ENCODE measurements at places on chromosomes 3 and 15.

DNA sequence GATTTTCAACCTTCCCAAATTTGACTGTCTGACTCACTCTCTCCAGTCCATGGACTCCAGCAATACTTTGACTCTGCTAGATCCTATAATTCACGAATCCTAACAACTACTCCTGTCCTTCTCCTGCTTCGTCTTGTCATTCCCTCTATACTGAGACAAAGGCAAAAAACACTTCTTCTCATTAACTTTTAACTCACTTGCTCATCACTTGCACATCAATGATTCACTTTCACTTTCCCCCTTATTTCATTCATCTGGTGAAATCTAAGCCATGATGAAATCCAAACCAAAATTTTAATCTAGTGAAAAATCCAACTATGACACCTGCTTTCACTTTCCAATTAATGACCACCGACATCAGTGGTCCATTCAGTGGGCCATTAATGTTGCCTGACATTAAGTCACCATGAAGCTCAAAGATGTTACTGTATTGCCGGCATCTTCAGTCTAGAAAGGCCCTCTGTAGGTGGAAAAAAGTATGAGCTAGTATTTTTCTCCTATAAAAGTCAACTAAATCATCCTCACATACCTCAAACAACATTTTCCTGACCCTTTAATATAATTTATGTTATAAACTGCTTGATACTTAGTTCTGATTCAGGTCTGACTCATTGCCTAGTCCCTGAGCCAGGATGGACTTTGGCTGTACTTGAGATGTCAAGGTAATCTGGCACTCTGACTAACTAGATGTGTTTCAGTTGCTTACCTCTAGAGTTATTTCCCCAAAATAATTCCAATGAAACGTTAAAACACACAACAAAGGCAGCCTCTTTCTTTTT lies 158.6 kb downstream of the CNTN6 start:
- no peak for DNase-seq

GRCh38 chr3:84825817-84826216 lies 133.0 kb upstream of the CADM2 start:
- no peak for DNase-seq

GRCh38 chr3:3636815-3637214 lies 162.4 kb upstream of the LRRN1 start:
- no peak for DNase-seq

DNA sequence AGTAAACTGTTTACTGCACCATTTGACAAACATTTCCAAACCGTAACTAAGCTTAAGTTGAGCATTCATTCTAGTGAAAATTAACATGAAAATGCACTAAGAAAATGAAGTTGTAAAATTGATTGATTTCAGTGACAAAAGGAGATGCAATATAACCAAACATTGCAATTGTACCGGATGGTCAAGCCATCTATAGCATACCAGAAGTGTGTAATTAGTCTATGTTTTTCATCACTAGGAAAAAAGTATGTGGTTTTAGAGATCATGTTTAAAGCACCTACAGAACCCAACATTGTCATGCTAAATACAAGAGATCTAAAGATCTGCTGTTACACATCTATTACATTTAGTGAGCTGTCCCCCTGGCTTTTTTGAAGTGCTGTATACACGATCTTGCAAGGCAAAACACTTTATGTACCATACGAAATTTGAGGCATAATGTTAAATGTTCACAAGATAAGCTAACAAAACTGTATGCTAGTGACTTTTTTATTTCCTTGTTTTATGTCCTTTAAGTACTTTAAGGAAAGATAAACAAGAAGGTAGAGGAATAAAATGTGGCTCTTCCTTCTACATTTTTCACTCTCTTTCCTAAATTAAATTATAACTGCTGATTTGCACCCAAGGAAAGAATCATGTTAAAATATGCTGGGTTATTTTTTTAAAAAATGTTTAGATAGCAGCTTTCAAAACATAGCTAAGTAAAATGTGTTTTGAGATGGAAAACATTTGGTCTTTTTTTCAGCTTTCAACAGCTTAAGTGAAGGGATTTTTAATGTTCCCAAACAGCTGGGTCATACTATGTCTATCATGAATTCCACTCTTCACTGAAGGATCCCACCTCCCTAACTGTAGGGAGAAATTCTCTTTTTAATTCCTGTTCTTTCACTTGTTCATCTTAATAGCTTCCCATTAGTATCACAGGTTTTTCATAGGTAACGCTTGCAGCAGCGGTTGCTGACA lies 498.0 kb downstream of the MECOM start:
- DNase-seq: no peak

DNA sequence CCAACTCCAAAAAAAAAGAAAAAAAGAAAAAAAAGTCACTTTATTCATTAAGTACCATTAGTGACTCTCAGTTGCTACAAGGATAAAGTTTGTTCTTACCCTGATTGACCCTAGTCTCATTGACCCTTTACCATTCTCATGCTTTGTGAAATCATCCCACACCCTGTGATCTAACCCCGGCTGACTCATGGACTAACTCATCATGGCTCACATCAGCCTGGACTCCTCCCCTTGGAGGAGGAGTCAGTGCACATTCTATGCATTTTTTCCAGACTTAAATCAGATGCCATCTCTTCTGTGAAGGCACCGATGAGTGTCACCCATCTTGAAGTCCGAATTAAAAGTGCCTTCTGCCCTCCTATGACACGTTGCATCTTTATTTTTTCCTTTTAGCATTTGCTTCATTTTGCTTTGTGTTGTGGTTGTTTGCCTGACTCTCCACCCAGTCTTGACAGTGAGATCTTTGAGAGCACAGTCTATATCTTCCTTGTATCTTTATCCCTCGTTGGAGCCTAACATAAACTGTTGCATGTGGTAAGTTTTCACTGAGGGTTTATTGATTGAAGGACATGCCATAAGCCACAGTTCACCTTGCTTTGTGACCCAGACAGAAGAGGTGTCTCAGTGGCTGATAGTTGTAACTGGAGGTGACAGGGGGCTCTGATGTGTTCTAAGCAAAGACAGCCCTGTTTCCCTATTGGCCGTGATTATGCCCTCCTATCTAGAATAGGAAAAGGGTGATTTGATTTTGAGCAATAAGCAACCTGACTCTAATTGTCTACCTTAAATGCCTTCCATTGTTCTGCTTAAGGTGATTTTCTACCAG lies 72.1 kb downstream of the IL1RAP start:
- DNase-seq: no peak

DNA sequence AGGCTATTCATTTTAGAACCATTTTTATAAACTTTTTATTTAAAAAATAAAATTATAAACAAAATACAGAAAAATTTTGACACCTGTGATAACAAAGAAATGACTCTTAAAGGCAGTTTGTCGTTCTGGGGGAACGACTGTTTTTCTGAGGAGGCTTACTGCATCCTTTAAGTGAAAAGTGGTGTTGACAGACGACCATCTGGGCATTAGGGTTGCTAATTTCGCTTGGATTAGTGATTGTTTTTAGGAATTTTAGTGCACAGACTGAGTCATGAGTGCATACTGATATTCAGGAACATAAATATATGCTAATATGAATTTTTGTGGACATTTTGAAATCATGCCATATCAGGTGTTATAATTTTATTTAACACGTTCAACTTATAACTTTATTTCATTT lies 28.5 kb downstream of the OSTN start:
- no peak for DNase-seq

DNA sequence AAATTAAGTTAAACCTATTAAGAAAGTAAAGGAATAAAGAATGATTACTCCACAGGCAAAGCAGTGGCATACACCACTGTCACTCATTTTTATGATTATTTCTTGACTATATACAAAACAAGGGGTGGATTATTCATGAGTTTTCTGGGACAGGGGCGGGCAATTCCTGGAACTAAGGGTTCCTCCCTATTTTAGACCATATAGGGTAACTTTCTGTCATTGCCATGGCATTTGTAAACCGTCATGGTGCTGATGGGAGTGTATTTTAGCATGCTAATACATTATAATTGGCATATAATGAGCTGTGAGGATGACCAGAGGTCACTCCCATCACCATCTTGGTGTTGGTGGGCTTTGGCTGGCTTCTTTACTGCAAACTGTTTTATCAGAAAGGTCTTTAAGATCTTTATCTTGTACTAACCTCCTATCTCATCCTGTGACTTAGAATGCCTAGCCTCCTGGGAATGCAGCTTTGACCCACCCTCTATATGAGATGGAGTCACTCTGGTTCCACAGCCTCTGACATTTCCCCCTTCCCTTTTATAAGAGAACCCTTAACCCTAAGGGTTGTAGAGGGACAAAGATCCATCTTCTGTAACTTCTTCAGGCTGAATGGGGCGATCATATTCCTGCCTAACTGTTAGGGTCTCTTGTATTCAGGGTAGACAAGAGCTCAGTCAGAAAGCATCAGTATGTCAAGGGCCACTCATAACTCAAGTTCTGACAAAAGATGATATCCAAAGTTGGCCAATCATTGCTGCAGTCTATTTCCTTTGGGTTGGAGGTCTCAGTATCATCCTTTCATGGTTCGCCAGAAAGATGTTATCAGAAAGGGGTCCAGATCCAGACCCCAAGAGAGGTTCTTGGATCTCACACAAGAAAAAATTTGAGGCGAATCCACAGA lies 79.5 kb upstream of the LIPC start:
- no peak for DNase-seq

DNA sequence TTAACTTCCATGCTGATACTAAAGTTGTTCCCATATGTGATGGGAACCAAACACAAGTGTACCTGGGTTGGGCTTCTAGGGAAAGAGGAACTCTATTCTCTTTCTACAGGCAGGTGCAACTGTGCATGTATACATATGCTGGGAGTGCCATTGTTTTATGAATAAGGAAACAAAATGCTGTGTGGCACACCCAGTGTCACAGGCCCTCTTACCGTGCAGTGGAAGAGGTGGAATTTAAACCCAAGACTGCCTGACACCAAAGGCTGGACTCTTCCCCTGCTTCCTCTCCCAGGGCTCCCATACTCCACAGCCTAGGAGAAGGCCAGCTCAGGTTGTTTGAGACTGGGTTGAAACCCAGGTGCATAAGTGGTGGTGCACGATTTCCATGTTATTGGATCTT lies 1.9 kb upstream of the FETUB start:
- no peak for DNase-seq

DNA sequence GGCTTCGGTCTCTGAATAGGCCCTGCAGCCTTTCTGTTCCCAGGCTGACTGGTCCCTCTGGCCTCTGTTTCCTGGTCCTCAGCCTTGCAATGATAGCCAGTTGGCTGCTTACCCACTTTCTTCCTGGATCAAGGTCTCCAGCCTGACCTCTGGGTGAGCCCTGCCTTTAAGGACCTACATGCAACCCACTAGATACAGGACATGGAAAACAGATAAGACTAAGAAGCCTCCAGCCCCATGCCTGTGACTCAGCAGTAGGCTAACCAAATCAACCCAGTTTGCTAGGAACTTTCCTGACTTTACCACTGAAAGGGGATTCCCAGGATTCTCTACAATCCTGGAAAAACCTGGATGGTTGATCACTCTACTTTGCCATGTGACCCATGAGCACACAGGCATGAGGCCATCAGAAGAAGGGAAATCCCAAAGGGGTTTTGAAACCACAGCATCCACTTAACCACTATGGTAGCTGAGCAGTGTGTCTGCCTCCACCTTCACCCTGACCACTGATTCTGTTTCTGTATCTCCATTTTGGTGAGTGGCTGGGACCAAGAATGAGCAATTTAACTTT lies 188.1 kb downstream of the CHST2 start:
- no peak for DNase-seq

GRCh38 chr3:174206607-174207192 lies 652.4 kb upstream of the NAALADL2 start:
- no peak for DNase-seq

DNA sequence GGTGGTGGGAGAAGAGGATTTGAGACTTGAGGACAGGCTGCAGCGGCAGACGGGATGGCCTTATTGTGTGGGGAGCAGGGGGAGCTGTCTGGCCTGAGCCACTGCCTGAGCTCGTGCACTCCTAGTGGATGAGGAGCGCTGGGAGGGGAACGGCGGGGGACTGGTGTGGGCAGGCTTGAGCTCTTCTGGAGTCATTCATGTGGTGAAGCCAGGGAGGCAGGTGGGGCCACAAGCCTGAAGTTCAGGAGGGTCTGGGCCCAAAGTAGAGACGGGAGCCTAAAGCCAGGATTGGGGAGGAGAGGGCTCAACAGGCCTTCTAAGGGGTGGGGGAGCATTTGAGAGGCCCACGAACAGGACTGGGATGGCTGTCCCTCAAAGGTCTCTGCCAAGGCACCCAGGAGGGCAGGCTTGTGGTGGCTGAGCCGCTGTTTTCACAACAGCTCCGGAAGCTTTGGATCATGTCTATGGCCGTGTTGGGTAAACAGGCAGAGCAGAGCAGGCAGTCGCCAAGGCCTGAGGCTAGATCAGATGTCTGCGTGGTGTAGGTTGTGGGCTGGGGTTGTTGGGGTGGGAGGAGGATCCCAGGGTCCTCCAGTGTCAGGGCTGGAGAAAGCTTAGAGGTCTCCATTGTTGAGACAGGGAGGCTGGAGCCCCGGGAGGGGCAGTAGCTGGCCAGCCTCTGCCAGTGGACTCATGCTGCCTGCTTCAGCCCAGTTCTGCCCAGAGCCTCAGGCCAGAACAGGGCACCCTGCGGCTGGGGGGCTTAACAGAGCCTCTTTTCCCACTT lies 8.2 kb downstream of the PRKCD start:
- DNase-seq: no peak

- DNase-seq: no peak
These were observed 31.7 kb downstream of the UQCC5 start for GRCh38 chr3:52568069-52568468.

GRCh38 chr3:22115581-22115980 lies 364.6 kb upstream of the ZNF385D start:
- DNase-seq: no peak

- no peak for DNase-seq
These were observed 116.6 kb upstream of the CTDSPL start for GRCh38 chr3:37745076-37745475.

DNA sequence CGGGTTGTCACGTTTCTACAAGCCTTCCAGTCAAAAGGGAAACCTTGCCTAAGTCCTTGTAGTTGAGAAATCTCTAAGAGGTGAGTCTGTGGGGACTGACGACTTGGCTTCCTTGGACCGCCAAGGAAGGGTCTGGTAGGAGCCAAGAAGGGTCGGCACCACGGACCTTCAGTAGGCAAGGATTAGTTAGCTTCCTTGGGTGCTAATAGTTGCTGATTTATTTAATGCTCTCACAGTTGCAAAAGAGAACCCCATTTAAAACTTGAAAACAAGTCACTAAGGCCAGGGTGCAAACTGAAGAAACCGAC lies 361 bp upstream of the LCMT2 start:
- DNase-seq: no peak

DNA sequence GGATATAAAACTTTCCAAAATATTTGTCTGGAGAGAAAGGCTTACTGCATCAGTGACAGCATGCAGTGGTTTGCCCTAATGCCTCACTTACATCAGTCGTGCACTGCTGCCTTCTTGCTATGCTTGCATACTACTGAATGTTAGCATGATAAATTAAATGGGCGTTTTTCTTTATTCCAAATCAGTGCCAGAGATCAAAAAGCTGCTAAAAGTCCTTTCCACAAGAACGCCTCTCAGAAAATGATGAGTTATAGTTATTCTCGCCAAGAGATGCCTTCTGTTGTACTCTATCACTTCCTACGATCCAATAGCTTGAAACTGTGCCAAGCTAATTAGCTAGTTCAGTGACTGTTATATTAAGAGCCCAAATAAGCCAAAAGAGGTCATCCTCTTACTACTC lies 345.8 kb upstream of the ROBO2 start:
- no peak for DNase-seq

Data from naive thymus-derived CD8-positive, alpha-beta T cell (primary cell).